ENCODE measurements at places on chromosomes 11 and 22.
A peak's percentile ranks its signal among the peaks of the same experiment; 100 is the strongest.

DNA sequence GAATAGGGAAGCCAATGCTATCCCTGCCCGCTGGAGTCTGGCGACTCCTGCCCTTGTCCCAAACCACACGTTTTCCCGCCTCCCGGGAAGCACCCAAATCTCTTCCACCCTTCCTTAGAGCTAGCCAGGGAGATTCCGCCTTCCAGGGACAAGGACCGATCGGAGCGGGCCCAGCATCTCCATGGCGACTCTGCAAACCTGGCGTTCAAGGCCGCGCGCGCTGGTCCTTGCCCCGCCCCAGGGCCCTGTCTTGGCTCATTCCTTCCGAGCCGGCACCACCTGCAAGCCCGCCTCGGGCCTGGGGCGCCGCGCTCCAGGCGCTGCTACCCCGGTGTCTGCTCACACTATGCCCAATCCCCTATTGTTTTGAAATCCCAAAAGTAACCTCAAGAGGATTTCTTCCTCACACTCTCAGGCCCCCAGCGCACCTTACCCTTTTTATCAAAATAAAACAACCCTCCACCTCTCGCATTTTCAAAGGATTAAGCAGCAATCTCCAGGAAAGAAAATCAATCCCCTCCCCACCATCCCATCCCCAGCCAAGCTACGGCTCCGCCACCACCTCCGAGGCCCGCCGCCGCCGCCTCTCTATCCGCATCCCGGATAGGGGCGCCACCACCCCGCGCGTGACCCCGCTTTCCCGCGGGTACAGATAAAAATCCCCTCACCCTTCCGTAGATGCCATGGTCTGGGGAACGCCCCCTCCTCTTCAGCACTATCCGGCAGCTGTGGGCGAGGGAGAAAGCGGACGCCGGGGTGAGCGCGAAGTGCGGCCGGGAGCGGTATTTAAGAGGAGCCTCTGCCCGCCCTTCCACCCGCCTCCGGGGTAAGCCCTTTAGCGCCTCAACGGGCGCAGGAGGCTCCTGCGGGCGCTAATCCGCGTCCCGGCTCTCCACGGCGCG lies 825 bp downstream of the SLC1A2 start:
- DNase-seq: no peak

GRCh38 chr11:34145073-34145472 lies 39.6 kb downstream of the NAT10 start:
- DNase-seq: no peak

- DNase-seq: no peak
Observed at GRCh38 chr11:104118105-104118744, 45.7 kb downstream of the PDGFD start.

GRCh38 chr11:71352748-71353147 lies 95.4 kb downstream of the DHCR7 start:
- no peak for DNase-seq

- DNase-seq: no peak
Observed at GRCh38 chr11:119236891-119237290, 30.8 kb downstream of the CBL start.

GRCh38 chr11:44775366-44775984 lies 48.7 kb downstream of the TSPAN18 start:
- peak; percentile 44 for DNase-seq

GRCh38 chr22:20881231-20881630 lies 22.4 kb downstream of the SNAP29 start:
- DNase-seq: no peak

DNA sequence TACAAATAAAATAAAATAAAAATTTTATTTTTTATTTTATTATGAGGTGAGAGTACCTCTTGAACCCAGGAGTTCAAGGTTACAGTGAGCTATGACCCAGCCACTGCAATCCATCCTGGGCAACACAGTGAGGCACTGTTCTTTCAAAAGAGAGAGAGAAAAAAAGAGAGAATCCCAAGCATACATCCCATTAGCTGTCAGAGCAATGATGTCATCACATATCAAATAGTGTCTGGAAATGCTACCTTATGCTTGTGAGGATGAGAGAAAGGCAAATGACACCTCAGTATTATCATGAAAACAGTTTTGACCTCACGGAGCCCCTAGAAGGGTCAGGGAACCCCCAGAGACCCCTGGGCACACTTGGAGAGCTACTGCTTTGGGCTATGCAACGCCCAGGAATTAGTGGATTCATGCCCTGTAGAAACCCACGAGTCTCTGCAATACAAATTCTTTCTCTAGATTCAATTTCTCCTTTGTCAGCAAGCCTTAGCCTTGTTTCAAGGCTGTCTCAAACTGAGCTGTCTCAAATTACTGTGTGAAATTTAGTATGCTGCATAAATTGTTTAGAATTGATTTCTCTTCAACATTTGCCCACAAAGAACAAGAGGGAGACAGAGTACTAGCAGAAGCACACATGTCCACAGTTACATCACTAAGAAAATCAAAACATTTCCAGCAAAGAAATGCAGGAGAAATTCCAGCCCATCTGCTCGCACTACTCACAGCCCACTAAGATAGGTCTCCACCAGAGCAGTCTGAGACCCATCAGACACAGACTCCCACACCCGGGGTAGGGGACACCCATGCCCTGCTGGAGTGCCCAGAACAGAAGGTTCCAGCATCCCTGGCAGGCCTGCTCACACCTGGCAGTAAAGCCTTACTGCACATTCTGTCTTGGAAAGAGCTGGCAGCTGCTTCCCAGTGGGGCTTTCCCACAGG lies 18.1 kb downstream of the DGCR2 start:
- DNase-seq: no peak
